GDM1 (cell line): ENCODE measurements at places on chromosomes 12 and 14.

DNA sequence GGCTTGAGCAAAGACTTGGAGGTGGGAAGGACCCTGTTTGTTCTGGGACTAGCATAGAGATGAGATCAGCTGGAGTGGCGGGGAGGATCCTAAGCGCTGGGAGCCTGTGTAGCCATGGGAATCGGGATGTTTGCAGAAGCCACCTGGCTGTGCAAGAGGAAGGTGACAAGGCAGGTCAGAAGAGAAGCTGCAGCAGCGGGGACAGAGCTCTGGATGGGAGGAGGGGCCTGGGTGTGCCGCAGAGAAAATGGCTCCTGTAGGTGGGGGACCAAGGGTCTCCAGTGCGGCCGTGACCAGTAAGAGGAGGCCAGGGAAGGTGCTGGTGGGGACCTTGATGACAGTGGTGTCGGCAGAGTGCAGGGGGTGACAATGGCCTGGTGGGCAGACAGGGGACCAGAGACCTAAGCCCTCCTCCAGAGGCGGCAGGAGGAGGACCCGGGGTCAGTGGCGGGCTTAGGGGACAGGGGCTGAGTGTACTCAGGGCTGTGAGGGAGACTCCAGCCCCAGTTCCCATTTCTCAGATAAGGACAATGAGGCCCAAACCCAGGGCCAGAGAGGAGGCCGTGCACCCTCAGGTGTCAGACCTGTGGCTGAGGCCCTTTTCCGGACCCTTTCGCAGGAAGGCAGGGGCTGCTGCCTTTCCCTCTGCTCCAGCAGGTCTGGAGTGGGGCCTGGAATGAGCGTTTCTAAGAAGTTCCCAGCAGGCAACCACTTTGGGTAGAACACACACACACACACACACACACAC lies 206.6 kb upstream of the RTL1 start:
- DNase-seq: no peak

DNA sequence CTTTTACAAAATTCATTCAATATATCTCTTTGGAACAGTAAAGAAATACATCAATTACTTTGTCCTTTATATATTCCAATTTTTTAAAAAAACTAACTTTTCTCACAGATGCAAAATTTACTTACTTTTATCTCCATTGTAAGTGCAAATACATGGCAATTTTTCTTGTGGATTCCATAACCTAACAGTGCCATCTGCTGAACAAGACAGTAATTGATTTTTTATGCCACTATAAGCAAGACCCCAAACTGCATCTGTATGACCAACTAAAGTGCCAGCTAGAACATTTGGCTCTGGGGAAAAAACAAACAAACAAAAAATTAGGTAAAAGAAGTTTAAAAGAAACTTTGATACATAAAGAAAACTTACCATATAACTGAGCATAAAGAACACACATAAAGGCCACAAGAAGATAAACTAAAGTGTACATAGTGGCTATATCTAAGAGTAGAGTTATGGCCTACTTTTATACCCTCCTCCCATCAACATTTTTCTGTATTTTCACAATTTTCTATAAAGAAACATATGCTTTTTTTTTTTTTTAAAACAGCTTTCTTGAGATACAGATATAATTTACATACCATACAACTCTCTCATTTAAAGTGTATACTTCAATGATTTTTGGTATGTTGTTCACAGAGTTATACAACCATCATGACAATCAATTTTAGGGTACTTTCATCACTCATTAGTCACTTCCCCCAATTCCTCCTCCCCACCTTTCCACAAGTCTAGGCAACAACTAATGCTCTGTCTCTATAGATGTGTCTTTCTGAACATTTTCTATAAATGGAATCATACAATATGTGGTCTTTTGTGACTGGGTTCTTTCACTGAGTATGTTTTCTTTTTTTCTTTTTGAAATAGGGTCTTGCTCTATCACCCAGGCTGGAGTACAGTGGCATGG lies 32.6 kb downstream of the COCH start:
- DNase-seq: no peak

DNA sequence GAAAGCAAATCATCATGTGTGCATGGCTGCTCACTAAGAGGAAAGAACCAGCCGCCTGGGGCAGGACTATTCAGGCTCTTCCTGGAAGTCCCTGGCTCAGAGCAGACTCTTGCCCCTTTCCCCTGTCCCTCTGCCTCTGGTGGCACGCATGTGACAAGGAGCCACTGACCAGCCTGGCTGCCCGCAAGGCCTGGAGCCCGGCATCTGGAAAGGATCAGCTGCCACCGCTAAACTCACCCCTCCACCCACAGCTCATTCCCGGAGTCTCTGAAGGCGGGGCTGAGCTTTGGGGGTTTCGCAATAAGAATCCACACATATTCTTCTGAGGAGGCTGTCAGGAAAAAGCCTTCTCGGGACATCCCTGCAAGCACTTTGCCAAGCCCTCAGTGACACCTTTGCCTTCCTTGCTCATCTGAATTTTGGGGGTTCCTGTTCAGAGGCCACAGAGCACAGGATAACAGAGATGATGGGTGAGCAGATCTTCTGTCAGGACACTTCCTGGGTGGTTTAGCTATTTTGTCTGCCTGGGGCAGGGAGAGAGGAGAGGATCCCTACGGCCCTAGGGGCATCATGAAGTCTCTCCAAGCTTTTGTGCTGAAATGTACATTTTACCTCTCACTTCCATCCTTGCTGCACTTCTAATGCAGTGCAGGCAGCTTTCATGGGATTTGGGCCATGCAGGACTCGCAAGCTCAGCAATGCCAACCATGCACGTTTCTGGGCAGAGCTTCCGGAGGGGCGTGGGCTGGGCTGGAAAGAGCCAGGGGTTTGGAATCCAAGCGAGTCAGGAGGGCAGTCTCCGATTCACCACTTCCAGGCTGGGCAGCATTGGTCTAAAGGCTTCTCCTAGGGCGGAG lies 124.8 kb upstream of the MAP1LC3B2 start:
- no peak for DNase-seq

DNA sequence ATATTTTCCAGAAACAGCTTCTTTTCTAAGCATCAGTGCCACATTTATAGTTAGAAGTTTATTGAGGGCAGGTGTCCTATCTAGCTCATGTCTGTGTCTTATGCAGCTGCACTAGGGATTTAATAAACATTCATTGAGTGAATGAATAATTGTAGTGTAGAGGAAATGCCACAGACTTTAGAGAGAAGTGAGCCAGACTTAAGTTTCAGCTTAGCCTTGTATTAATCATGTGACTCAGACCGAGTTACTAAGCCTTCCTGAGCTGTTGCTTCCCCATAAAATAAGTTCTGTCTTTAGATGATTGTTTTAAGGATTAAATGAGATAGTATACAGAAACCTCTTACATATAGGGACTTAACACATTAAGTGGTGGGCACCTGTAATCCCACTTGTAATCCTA lies 236.1 kb upstream of the DDHD1 start:
- DNase-seq: no peak

DNA sequence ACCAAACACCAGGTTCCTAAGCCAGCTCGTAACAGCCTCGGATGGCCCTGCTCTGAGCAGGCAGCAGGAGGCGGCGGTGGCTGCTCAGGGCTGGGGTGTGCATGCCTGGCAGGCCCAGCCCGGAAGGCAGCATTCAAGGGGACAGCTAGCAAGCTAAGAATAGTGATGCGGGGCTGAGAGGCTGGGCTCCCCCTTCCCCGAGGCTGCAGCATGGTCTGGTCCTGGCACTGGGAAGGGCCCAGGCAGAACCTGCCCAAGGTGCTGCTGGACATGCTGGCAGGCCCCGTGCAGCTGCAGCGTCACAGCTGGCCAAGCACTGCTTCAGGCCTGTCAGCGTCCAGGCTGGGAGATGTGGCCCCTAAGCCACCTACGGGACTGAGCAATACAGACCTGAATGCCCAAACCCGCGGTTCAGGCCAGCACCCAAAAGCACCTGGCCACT lies 26.4 kb upstream of the NUDT14 start:
- DNase-seq: no peak

DNA sequence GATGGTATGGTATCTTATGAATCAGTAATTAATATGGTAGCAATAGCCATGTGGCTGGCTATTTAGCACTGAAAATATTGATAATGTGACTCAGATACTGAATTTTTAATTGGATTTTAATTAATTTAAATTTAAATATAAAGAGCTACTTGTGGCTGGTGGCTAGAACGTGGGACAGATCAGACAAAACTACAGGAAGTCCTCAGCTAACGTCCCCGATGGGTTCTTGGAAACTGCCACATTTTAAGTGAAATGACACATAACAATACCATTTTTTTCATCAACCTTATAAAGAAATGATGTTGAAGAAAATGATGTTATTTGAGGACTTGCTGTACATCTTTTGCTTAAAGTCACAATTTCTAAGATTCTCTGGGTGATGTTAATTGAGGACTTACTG lies 138.1 kb upstream of the FLRT2 start:
- DNase-seq: no peak

GRCh38 chr12:14253496-14253895 lies 112.0 kb upstream of the ATF7IP start:
- DNase-seq: no peak

DNA sequence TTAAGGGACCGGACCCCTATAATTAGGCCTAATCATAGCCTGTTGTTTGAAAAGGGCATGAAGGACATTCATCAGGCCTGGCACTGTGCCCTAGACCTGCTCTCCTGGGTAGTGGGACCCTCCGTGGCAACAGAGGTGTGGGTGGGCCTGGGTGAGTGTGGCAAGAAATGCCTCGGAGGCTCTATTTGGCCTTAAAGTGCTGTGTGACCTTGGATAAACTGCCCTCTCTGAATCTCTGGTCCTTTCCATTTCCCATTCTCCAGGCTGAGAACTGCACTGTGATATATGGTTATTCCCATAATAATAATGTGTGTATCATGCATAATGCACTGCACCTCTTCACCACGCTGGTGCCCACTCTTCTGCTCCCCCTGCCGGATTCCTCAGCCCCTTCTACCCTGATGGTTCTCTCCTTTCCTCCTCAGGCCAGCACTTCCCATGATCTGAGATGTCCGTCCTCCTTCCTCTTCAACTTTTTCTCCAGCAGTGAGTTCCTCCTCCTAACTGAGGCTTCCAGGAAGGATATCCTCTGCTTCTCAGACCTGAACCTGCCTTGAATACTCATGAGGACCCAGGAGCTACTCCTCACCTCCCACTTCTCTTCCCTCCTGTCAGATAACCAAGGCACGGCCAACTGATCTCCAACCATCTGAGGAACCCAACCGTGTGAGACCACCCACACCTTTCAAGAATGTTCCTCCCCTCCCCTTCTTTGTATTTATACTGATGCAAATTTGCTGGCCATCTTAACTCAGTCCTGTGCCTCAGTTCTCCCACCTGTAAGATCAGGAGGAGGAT lies 111.0 kb upstream of the PZP start:
- no peak for DNase-seq

GRCh38 chr12:51777973-51778372 lies 70.5 kb downstream of the FIGNL2 start:
- no peak for DNase-seq

DNA sequence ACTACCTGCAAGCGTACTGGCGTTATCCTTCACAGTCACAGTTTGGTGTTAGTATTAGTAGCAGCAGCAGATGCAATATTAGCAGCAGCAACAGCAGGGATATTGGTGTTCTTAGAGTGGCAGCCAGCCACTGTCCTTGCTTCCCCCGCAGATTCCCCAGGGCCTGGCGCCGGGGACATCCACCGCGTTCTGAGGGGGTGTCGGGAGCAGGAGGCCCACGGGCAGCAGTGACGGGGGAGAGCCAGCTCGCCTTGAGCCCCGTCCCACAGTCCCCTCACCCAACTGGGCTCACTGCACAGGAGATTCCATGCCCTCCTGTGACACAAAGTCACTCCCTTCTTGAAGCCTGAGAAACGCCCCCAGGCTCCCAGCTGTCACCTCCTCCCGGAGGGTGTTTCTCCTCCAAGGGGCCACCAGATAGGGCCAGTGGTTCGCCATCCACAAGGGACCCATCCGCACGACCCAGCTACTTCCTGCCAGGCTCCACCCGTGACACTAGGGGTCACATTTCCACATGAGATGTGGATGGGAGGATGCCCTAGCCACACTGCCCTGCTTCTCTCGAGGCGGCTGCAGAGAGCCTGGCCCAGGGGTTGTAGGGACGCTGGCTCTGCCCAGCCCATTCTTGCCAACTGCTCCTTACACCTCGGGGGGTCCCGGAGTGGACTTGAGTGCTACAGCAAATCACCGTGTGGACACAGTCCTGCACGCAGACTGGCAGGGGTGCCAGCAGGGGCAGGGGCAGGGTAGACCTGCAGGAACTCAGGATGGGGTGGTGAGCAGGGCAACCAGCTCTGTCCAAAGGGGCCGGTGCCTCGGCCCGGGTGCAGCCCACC lies 123.1 kb downstream of the PIWIL1 start:
- DNase-seq: no peak

GRCh38 chr12:60672949-60673348 lies 1077.1 kb downstream of the SLC16A7 start:
- no peak for DNase-seq

- no peak for DNase-seq
Measured at GRCh38 chr12:16349131-16349460, 1.7 kb downstream of the MGST1 start.

DNA sequence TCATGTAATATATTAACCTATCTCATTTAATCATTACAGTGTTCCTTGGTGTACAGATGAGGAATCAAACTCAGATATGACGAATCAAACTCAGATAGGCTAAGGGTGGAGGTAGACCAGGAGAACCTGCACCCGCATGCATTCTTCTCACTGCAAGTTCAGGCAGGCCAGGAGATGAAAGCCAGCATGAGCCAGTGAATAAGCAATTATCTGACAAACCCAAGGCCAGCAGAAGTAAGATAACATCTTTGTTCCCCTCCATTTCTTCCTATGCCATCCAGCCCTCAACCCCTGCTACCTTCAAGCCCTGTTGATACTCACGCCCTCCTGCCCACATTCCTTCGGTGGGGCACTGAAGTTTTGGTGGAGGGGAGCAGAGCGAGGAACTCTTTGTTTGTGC lies 152.2 kb downstream of the ETV6 start:
- DNase-seq: peak; percentile 13

- DNase-seq: no peak
Measured at GRCh38 chr12:14313379-14314138, 51.9 kb upstream of the ATF7IP start.

GRCh38 chr12:52235822-52236361 lies 2.8 kb downstream of the KRT7 start:
- no peak for DNase-seq

DNA sequence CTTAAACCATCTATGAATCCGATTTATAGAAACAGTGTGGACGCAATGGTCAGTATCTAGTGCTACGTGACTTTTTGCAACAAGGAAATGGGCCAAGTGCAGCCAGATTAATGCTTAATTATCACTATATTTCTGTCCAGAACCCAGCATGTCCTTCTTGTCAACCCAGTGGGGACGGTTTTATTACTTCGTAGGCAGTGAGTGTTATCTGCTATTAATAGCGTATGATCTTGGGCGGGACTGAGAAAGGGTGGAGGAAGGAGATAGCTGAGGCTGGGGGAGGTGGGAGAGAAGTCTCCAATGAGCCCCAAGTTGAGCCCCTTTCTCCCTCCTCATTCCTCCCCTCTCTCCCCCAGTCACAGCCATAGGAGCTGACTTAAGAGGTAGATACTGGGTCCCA lies 59.7 kb upstream of the FAM222A start:
- DNase-seq: no peak

- no peak for DNase-seq
Measured at GRCh38 chr12:30953951-30954751, 27.6 kb downstream of the TSPAN11 start.

GRCh38 chr14:97723819-97724218 lies 926.6 kb downstream of the VRK1 start:
- no peak for DNase-seq
